ENCODE measurements at places on chromosomes 16 and 17. TPM values are rescaled to one million over a fixed set of nuclear protein-coding genes. Genes with fewer than 3 reads are reported as not detected.

FSCN2 gene
- 0.71 TPM for total RNA-seq

ATMIN gene
- total RNA-seq, result 28.8 TPM

UMOD gene
- not detected for total RNA-seq

C1QTNF1 gene
- total RNA-seq, result 53.9 TPM

RECQL5 gene
- 29.2 TPM for total RNA-seq

ASPA gene
- not detected for total RNA-seq

TMEM235 gene
- not detected for total RNA-seq

MRPS7 gene
- 169 TPM for total RNA-seq

CDYL2 gene
- 0.33 TPM for total RNA-seq

ADGRG3 gene
- 0.95 TPM for total RNA-seq

FTSJ3 gene
- total RNA-seq, result 58.4 TPM

SPNS2 gene
- total RNA-seq, result 21.8 TPM

Measured in A549 treated with GW870086 at 1 μM for 4 hours (cell line).